BJ (cell line): ENCODE measurements at places on chromosomes 6 and 20.

- no peak for DNase-seq
Measured at GRCh38 chr20:57512432-57512831, 12.5 kb downstream of the CTCFL start.

GRCh38 chr6:24539416-24539815, 44.6 kb downstream of the ALDH5A1 start:
- no peak for DNase-seq

DNA sequence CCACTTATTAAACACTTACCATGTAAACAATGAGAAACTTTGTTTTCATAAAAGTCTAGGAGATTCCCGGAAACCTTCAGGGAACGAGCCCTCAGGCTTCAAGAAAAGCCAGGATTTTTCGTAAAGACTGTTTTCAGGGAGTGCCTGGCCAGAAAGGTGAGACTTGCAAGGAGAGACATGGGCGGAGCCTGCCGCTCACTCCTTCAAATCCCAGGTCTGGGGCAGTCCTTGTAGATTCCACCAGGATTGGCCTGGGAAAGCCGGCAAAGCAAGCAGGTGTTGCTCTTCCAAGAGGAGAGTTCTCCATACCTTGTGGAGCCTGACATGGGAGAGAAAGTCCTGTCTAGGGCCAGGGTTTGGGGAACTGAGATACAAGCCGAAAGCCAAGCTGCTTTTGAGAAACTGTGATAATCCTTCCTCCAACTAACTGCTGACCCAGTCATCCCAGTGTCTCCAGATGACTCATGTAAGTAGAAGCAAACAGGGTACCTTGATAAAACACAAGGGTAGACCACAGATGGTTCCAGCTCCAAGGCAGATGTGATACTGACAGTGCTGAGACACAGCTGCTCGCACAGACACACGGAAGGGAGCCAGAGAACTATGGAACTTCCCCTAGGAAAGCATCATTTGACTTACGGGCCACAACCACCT, 69.4 kb upstream of the NAA20 start:
- no peak for DNase-seq

- no peak for DNase-seq
Measured at GRCh38 chr20:51769976-51770615, 1.9 kb upstream of the ATP9A start.

- no peak for DNase-seq
Measured at GRCh38 chr6:139521338-139521737, 146.9 kb upstream of the CITED2 start.

DNA sequence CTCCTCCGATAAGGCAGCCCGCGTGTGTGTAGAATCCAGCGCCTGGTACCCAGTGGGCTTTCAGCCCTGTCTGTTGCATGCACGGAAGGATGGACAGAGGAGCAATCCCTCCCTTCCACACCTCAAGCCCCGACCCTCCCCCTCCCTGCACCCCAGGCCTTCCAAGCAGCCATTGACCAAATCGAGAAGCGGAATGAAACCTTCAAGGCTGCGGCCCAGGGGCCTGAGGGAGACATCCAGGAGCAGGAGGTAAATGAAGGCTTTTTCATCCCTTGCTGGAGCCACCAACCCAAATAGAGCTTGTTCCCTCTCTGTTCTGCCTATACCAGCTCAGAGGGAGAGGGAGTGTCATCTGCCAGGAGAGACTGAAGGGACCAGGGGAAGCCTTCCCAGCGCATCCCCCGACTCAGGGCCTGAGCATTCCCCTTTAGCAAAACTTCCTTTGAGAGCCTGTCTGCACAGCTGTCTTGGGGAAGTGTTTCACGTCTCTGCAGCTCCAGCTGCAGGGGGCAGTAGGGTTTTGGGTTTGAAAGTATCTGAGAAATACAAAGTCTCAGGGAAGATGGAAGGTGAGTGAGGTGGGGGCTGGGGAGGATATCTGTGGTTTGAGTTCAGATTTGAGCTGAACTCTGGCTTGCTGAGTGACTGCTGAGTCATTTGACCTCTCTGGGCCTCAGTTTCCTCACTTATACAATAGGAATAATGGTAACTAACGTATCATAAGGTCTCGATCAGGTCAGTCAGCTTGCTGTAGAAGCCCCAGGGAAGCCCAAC, 16.1 kb downstream of the FGD2 start:
- no peak for DNase-seq

DNA sequence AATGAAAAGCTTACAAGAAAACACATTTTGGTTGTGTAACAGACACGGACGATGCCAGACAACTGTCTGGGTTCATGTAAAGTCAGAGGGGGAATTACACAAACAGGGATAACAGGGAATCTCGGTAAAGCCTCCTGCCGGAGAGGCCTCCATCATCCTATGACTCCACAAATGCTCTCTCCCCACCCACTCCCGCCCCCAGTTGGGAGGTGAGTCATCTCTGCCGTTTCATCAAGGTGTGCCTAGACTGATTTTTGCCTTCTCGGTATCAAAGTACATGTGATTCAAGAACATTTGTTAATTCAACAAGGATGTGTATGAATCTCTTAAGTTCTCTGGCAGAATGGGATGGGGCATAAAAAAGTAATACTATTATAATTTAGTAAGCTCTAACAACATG, 304.9 kb upstream of the PRDM1 start:
- no peak for DNase-seq

- DNase-seq: no peak
Measured at GRCh38 chr6:46756469-46757213, 9.9 kb downstream of the ANKRD66 start.

DNA sequence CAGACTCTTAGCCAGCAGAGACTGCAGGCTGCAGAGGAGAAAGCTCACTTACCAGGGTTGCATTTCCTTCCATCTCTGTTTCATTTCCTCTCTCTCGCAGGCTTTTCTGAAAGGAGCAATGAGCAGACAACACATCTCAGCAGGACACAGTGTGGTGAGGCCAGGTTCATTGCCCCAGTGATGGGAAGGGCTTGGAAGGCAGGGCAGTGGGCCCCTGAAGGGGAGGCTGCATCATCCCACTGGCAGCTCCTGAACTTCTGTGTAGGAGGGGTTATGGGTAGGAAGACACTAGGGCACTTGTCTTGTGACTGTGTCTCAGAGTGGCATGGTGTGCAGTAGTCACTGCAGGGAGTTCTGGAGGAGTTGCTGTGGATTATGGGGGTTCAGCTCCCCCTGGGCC, 246.8 kb downstream of the QKI start:
- DNase-seq: no peak

DNA sequence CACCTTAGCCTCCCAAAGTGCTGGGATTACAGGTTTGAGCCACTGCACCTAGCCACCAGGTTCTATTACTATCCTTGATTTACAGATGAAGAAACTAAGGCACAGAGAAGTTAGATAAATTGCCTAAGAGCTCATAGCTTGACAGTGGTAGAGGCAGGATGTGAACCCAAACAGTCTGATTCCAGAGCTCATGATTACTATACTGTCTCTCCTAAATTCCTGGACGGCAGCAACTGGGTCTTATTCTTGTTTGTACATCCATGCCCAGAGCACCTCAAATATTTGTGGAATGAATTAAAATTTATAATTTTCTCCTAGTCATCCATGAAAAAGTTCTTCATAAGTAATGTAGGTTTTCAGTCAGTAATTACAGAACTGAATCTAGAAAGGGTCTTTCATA, 15.1 kb downstream of the PDSS2 start:
- DNase-seq: no peak

DNA sequence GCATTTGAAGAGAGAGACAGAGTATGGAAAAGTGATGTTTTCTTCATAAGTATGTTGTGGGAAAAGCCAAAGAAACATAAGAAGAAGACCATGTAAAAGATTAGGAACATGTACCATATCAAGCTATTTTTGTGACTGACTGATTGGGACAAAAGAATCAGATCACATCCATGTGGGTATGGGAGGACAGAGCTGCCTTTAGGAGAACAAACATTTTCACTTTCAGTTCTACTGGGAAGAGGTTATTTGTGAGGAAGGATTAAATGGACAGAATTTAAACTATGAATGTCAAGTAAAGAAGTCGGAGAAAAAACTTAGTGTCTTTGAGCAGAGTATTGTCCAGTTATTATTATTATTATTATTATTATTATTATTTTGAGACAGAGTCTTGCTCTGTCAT, 124.4 kb upstream of the HCRTR2 start:
- DNase-seq: no peak
